A549 treated with CpdA at 1 μM for 4 hours (cell line): ENCODE measurements at places on chromosomes 5 and 9. TPM values are rescaled to one million over a fixed set of nuclear protein-coding genes. Genes with fewer than 3 reads are reported as not detected.

Gene C5orf52
- total RNA-seq = not detected in 5 replicates

Gene MAMDC2
- 0.17 to 0.38 TPM (median 0.25 TPM) in 5 replicates for total RNA-seq

Gene TAL2
- total RNA-seq = 0.32 to 0.41 TPM in 2 of 5 replicates, not detected in the others

Gene ROPN1L
- total RNA-seq = 1.9 to 2.7 TPM (median 2.3 TPM) in 5 replicates

Gene ELOVL7
- 9.5 to 13.8 TPM (median 10.9 TPM) in 5 replicates for total RNA-seq

Gene ACOT12
- 0.08 TPM in 1 of 5 replicates, not detected in the others for total RNA-seq

Gene INSL4
- total RNA-seq = 15.5 to 17.9 TPM (median 16.0 TPM) in 5 replicates

Gene PCDHGB5
- 1.9 to 2.8 TPM (median 2.4 TPM) in 5 replicates for total RNA-seq

Gene NUTM2G
- not detected in 5 replicates for total RNA-seq

Gene MED10
- total RNA-seq = 73.5 to 79.2 TPM (median 78.4 TPM) in 5 replicates

Gene DPYSL3
- 16.6 to 19.4 TPM (median 17.9 TPM) in 5 replicates for total RNA-seq

Gene CCNO
- total RNA-seq = 5.4 to 10.2 TPM (median 8.9 TPM) in 5 replicates
